ENCODE measurements at places on chromosomes 11 and 22. TPM values are rescaled to one million over a fixed set of nuclear protein-coding genes. Genes with fewer than 3 reads are reported as not detected.
A peak's percentile ranks its signal among the peaks of the same experiment; 100 is the strongest.

The OR5L2 gene
- not detected for total RNA-seq

The SNU13 gene
- total RNA-seq: 188 TPM

- H3K27me3 ChIP-seq: no peaks in the 10 kb centered on the region
- no peaks in the 10 kb centered on the region for H3K36me3 ChIP-seq
- peak overlapping the region; percentile 10 for H3K4me3 ChIP-seq
- no peak overlapping the region for H3K27ac ChIP-seq
- no peak for DNase-seq
These were observed 6.5 kb downstream of the TIMP3 start for GRCh38 chr22:32808038-32808445.

GRCh38 chr11:96311120-96311568 is 31.9 kb downstream of the MAML2 start:
- H3K4me1 ChIP-seq: peaks cover 19% of the 10 kb centered on the region
- DNase-seq: no peak
- no peaks in the 10 kb centered on the region for H3K27me3 ChIP-seq
- H3K27ac ChIP-seq: no peak overlapping the region
- no peak overlapping the region for H3K4me3 ChIP-seq

DNA sequence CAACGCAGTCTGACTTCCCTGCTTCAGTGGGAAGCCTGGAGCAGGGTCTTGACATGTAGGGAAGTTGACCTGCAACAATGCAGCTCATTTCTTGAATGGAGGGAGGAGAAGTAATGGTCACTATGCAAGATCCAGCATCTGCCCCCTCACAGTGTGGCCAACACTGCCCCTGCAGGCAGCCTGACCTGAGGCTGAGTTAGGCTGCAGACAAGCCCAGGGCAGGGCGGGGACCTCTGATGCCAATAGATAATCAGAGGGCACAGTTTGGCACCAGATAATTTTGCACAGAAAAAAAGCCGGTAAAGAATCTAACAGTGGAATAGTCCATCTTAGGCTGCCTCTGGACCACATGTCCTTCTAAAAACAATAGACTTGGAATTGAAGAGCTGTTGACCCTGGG is 182.3 kb downstream of the DSCAML1 start:
- H3K27me3 ChIP-seq: no peaks in the 10 kb centered on the region
- no peak overlapping the region for H3K27ac ChIP-seq
- no peaks in the 10 kb centered on the region for H3K4me1 ChIP-seq
- no peaks in the 10 kb centered on the region for H3K36me3 ChIP-seq
- H3K4me3 ChIP-seq: no peak overlapping the region

DNA sequence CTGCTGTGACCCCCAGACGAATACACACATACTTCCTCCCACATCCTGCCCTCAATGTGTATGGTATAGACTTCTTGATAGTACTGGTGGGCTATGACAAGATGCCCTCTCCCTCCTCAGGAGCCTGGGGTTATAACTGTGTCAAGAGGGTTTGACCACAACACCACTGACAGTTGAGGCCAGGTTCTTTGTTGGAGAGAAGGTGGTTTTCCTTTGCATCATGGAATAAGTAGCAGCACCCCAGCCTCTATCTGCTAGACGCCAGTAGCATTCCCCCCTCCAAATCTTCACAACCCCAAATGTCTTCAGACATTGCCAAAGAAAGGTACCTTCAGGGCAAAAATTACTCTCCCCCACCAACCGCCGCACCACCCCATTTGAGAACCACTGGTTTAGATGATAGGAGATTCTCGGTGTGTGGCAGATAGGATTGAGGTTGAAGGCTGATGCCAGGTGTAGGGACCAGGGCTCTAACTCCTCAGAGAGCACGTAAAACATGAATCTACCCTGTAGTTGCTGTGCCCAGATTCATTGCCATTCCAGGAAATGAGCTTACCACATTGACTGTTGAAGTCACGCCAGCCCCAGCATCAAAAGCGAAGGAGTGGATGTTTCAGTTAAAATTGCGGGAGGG is 5.5 kb upstream of the MYO18B start:
- no peak overlapping the region for H3K27ac ChIP-seq
- no peaks in the 10 kb centered on the region for H3K4me1 ChIP-seq
- no peak for DNase-seq

DNA sequence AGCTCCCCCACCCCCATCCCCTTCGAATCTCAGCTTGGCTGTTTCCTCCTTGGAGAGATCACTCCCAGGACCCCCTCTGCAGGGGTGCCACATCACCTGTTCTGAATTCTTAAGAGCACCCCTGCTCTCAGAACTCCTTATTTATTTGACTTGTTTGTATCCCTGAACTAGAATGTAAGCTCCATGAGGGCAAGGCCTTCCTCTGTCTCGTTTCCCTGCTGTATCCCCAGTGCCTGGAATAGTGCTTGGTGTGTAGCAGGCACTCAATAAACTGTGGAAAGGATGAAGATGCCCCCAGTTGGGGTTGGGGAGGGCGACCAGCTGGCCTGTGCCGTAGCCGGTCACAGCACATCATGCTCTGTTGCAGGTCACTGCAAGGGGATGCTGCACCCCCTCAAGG is 3.6 kb upstream of the MDK start:
- no peak overlapping the region for H3K27ac ChIP-seq
- no peak for DNase-seq
- peaks cover 2% of the 10 kb centered on the region for H3K4me1 ChIP-seq
- H3K4me3 ChIP-seq: no peak overlapping the region
- no peaks in the 10 kb centered on the region for H3K27me3 ChIP-seq

DNA sequence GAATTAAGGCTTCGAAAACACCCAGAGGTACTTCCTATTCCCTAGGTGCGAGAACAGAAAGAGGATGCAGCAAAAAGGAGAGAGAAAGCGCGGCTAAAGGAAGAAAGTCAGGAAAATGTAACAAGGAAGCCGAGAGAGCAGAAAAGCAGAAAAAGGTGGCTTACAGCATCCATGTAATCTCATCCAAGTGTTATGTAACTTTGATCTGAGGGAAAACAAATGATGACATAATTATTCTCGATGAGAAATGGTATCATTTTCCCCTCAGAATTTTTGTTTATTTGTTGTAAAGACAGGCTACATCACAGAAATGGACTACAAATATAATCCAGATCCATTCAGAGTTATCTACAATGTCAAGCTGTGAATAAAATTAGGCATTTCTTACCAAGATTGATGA is 69.1 kb upstream of the APOA1 start:
- DNase-seq: no peak
- peaks cover 2% of the 10 kb centered on the region for H3K4me1 ChIP-seq
- H3K36me3 ChIP-seq: no peaks in the 10 kb centered on the region

The FOLH1 gene
- 2.4 TPM for total RNA-seq

GRCh38 chr11:130881475-130882137 is 34.7 kb downstream of the SNX19 start:
- no peaks in the 10 kb centered on the region for H3K4me1 ChIP-seq
- no peak overlapping the region for H3K4me3 ChIP-seq
- no peak overlapping the region for H3K27ac ChIP-seq
- no peaks in the 10 kb centered on the region for H3K36me3 ChIP-seq
- DNase-seq: no peak

GRCh38 chr11:19664886-19665548 is 47.6 kb upstream of the NAV2 start:
- H3K27ac ChIP-seq: no peak overlapping the region
- no peaks in the 10 kb centered on the region for H3K36me3 ChIP-seq
- no peaks in the 10 kb centered on the region for H3K27me3 ChIP-seq
- no peak for DNase-seq

The RAPSN gene
- not detected for total RNA-seq

The TTLL1 gene
- total RNA-seq: 7.3 TPM

The RAB36 gene
- total RNA-seq: 9.0 TPM

DNA sequence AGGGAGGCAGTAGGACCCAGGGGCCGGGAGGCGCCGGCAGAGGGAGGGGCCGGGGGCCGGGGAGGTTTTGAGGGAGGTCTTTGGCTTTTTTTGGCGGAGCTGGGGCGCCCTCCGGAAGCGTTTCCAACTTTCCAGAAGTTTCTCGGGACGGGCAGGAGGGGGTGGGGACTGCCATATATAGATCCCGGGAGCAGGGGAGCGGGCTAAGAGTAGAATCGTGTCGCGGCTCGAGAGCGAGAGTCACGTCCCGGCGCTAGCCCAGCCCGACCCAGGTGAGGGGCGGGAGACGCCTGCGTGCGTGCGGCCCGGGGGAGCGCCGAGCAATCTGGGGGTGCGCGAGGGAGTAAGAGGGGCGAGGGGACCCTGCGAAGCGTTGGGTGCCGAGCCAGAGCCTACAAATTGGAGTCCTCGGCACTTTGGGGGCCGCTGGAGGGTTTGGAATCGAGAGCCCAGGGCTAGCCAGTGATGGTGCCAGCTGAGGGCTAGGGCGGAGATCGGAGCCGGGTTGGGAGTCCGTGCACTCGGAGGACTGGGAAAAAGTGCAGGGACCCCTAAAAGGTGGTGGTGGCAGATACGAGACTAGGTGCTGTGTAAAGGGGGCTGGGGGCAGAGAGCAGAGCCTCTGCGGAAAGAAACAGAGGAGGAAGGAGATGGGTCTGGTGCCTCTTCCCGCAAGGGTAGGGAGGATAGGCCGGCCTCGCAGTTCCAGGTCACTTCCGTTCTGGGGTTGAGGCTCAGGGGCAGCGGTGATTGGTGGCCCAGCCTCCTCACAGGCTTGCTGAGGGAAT is at the start of gene SERPINH1:
TSS of gene SERPINH1 (plus strand) at position 206 of the 788 bp plus-strand sequence. CDS start 4,097 bp downstream, outside the sequence.
- no peaks in the 10 kb centered on the region for H3K27me3 ChIP-seq
- peaks cover 40% of the 10 kb centered on the region for H3K4me1 ChIP-seq
- peak within 1 kb of the TSS; percentile 88 for H3K4me3 ChIP-seq

- no peak overlapping the region for H3K27ac ChIP-seq
- no peak for DNase-seq
- H3K4me1 ChIP-seq: peaks cover 22% of the 10 kb centered on the region
- H3K4me3 ChIP-seq: no peak overlapping the region
These were observed 67.3 kb downstream of the HIPK3 start for GRCh38 chr11:33324302-33324985.

- H3K27ac ChIP-seq: no peak overlapping the region
- no peak overlapping the region for H3K4me3 ChIP-seq
- H3K27me3 ChIP-seq: no peaks in the 10 kb centered on the region
- H3K4me1 ChIP-seq: peaks cover 2% of the 10 kb centered on the region
These were observed 58.1 kb downstream of the WNT11 start for GRCh38 chr11:76148231-76148630.

- no peak overlapping the region for H3K27ac ChIP-seq
- H3K27me3 ChIP-seq: no peaks in the 10 kb centered on the region
- H3K4me3 ChIP-seq: no peak overlapping the region
- no peaks in the 10 kb centered on the region for H3K36me3 ChIP-seq
These were observed 84.4 kb downstream of the MED15 start for GRCh38 chr22:20591660-20592310.

The GGTLC2 gene
- not detected for total RNA-seq

The TNNT3 gene
- 1.5 TPM for total RNA-seq

The PANX3 gene
- total RNA-seq: not detected

The FAM111B gene
- total RNA-seq: 1.9 TPM

DNA sequence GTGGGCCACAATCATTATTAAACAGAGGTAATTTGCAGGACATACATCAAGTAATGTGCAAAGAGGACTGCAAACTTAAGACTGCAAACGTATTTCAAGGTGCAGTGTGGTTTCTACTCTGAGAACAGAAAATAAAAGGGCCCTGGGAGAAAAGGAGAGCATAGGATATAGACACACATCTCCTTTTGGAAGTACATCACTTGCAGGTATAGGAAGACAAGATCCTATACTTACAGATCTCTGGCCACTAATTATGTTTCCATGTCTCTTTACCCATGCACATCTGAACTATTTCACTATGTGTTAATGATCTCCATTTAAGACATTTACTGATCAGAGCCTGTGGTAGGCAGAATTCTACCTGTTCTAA is 47.7 kb downstream of the PIWIL3 start:
- no peak overlapping the region for H3K4me3 ChIP-seq
- no peaks in the 10 kb centered on the region for H3K27me3 ChIP-seq
- H3K4me1 ChIP-seq: peaks cover 7% of the 10 kb centered on the region
- H3K36me3 ChIP-seq: no peaks in the 10 kb centered on the region
- H3K27ac ChIP-seq: no peak overlapping the region

- no peak overlapping the region for H3K27ac ChIP-seq
- DNase-seq: no peak
- H3K27me3 ChIP-seq: no peaks in the 10 kb centered on the region
- no peaks in the 10 kb centered on the region for H3K36me3 ChIP-seq
- H3K4me3 ChIP-seq: no peak overlapping the region
These were observed 7.1 kb downstream of the DGCR2 start for GRCh38 chr22:19114984-19115552.

- no peak for DNase-seq
- H3K4me3 ChIP-seq: no peak overlapping the region
- no peaks in the 10 kb centered on the region for H3K4me1 ChIP-seq
- no peak overlapping the region for H3K27ac ChIP-seq
These were observed 11.9 kb upstream of the RASSF10 start for GRCh38 chr11:12997168-12997567.

- no peaks in the 10 kb centered on the region for H3K36me3 ChIP-seq
- DNase-seq: no peak
These were observed 1.9 kb upstream of the KDM2A start for GRCh38 chr11:67117176-67117575.

- DNase-seq: no peak
- H3K4me3 ChIP-seq: no peak overlapping the region
- no peaks in the 10 kb centered on the region for H3K4me1 ChIP-seq
- no peaks in the 10 kb centered on the region for H3K36me3 ChIP-seq
- H3K27ac ChIP-seq: no peak overlapping the region
These were observed 135.8 kb upstream of the SPON1 start for GRCh38 chr11:13826505-13827278.

- H3K27me3 ChIP-seq: no peaks in the 10 kb centered on the region
- H3K4me3 ChIP-seq: no peak overlapping the region
- no peaks in the 10 kb centered on the region for H3K36me3 ChIP-seq
- no peak overlapping the region for H3K27ac ChIP-seq
- no peaks in the 10 kb centered on the region for H3K4me1 ChIP-seq
These were observed 14.6 kb downstream of the SIAE start for GRCh38 chr11:124658986-124659385.

GRCh38 chr11:34706709-34707461 is 86.0 kb downstream of the EHF start:
- no peak overlapping the region for H3K4me3 ChIP-seq
- no peak overlapping the region for H3K27ac ChIP-seq
- H3K36me3 ChIP-seq: no peaks in the 10 kb centered on the region
- no peak for DNase-seq
- no peaks in the 10 kb centered on the region for H3K27me3 ChIP-seq

- H3K27me3 ChIP-seq: no peaks in the 10 kb centered on the region
- H3K27ac ChIP-seq: no peak overlapping the region
- peaks cover 15% of the 10 kb centered on the region for H3K4me1 ChIP-seq
- no peak for DNase-seq
- no peak overlapping the region for H3K4me3 ChIP-seq
- H3K36me3 ChIP-seq: no peaks in the 10 kb centered on the region
These were observed 77.2 kb upstream of the AKIP1 start for GRCh38 chr11:8833568-8834315.
